Immature natural killer cell (primary cell): ENCODE measurements at places on chromosomes 3 and 15. TPM values are rescaled to one million over a fixed set of nuclear protein-coding genes. Genes with fewer than 3 reads are reported as not detected.

Gene DUOX1
- polyA plus RNA-seq = 0.43 TPM

Gene CCDC50
- polyA plus RNA-seq = 19.8 TPM

Gene SLC30A4
- polyA plus RNA-seq = 4.0 TPM

Gene MELTF
- polyA plus RNA-seq = not detected

Gene CYP1A2
- not detected for polyA plus RNA-seq

Gene FBXL2
- 0.07 TPM for polyA plus RNA-seq

Gene RBMS3
- polyA plus RNA-seq = not detected

Gene TOPBP1
- polyA plus RNA-seq = 16.3 TPM

Gene WNT5A
- polyA plus RNA-seq = not detected

Gene SH2D7
- not detected for polyA plus RNA-seq

Gene GABRR3
- polyA plus RNA-seq = not detected

Gene NUP210
- 120 TPM for polyA plus RNA-seq

Gene DNAJA4
- 3.1 TPM for polyA plus RNA-seq

Gene ATP13A3
- 8.5 TPM for polyA plus RNA-seq

Gene GREM1
- polyA plus RNA-seq = not detected

Gene WWTR1
- polyA plus RNA-seq = not detected

Gene UCN2
- polyA plus RNA-seq = not detected

Gene PPM1L
- 35.5 TPM for polyA plus RNA-seq

Gene SCAMP5
- polyA plus RNA-seq = not detected

Gene ZNF80
- 1.7 TPM for polyA plus RNA-seq

Gene GOLGA8N
- polyA plus RNA-seq = 7.6 TPM

Gene UBAP1L
- 0.26 TPM for polyA plus RNA-seq

Gene HYKK
- not detected for polyA plus RNA-seq

Gene XCR1
- polyA plus RNA-seq = 0.04 TPM

Gene CHCHD4
- polyA plus RNA-seq = 9.6 TPM

Gene SLC28A2
- not detected for polyA plus RNA-seq

Gene DISP2
- 1.1 TPM for polyA plus RNA-seq

Gene SOX14
- not detected for polyA plus RNA-seq

Gene TF
- polyA plus RNA-seq = not detected

Gene MME
- not detected for polyA plus RNA-seq

Gene CSPG5
- polyA plus RNA-seq = not detected

Gene GOLGA6B
- polyA plus RNA-seq = not detected

Gene LDHAL6B
- polyA plus RNA-seq = not detected

Gene AMOTL2
- not detected for polyA plus RNA-seq

Gene TAMM41
- 16.3 TPM for polyA plus RNA-seq

Gene PLCH1
- polyA plus RNA-seq = not detected

Gene LRRC34
- polyA plus RNA-seq = 0.40 TPM

Gene EBLN2
- polyA plus RNA-seq = 0.18 TPM

Gene C3orf85
- not detected for polyA plus RNA-seq
